ENCODE measurements at places on chromosomes 5 and 9.

DNA sequence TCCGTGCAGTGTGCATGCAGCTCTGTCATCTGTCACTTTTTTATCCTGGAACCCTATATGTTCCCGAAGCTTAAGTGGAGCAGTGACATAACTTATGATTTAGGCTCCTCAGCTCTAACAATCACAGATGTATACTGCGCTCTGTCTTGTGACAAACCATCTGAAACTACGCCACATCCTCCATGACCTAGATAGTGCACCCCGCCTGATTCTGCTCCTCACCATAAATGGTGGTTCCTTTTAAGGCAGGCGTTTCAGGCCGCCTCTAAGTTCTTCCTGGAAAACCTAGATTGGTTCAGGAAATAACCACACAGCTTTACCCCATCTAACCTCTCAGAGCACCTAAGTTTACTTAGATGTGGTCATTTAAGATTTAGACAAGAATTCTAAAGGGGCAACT is 372.0 kb downstream of the CDH10 start:
- no peak for DNase-seq

DNA sequence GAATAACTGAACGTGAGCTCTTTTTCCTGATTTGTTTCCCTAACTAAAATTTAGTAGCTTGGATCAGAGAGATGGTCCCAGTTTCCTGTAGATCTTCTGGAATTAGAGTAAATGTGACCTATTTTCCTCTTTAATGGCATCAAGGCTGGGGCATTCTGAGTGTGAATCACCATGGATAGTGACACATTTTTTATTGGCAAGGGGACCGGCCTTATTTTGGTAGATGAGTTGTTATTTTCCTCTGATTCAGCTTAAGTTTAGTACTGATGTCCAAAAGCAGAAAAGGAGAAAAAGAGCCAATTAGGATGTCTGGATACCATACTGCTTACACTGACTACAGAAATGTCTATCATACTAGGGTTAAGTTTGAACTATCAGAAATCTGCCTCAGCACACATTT is 68.1 kb downstream of the RNF38 start:
- DNase-seq = no peak

DNA sequence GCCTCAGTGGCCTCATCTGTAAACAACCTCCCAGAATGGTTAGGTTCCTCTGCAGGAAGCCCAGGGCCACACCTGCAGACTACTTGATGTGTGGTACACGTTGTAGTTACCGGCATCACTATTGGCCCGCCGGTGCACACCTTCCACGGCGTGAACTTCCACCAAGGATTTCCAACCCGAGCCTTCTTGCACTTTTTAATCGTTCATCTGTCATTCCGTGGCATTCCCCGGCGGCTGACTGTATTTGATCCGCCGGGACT is 5.3 kb upstream of the TRIM41 start:
- no peak for DNase-seq

GRCh38 chr5:138663009-138663408 is 87.8 kb upstream of the HSPA9 start:
- DNase-seq = no peak

DNA sequence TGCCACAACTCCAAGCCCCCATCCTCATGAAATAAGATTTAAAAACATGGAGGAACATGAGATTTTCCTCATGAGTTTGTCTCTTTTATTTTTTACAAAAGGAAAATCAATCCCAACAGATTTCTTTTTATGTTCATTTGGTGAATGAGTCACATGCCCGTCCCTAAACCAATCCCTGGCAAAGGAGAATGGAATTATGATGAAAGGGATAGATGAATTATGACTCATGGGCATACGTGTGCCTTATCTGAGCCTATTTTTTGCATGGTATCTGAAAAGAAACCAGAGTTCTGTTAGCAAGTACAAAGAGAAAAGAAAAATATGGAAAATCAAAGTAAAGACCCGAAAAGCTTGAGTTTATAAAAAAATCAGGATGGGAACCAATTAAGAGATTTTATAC is 267.5 kb upstream of the TMEM161B start:
- no peak for DNase-seq

- DNase-seq = no peak
Observed at GRCh38 chr5:127389601-127390000, 99.0 kb downstream of the MEGF10 start.

DNA sequence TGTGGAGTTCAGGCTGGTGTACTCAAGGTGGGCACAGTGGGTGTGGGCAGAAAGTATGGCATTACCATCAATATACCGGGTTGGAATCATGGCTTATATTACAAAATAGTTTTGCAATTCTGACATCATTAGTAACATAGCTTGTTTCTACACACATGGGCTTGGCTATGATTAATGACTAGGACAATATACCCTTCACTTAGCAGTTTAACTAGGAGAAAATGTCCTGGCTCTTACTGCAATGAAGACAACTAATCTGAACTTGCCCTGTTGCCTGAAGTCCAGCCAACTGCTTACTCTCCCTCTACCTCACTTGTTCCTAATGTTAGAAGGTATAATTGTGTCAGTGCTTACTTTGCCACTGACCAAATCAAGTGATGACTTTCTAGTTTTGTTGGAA is 612.5 kb downstream of the EFNA5 start:
- DNase-seq = no peak

DNA sequence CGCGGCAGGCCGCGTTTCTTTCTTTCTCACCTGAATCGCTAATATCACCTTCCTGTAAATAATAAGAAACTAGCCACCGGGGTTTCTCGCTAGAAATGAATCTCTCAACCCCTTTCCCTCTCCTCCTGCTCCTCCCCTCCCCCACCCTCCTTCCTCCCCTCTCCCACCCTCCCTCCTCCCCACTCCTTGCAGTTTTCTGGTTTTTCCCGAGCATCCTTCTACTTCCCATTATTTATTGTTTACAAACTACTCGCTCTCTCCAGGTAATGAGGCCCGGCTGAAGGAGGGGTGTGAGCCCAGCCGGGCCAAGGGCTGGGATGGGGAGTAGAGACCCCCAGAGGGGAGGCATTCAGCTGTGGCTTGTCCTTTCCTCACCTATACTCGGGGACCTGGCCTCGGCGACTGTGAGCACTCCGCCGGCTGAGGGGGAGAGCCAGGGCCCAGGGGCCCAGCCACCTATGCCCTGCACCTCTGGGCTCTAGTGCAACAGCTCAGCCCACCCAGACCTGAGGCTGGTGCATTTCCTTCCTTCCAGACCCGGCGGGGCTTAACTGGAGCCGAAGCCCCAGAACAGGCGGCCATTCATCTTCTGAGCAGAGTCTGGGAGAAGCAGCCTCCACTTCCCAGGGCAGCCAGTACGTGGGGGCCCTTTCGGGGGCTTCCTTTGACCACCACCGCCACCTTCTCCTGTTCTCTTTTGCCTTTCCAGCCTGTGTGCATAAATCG is 2.1 kb upstream of the IRX4 start:
- no peak for DNase-seq

- DNase-seq = no peak
Observed at GRCh38 chr9:119257592-119257991, 111.6 kb downstream of the BRINP1 start.

- DNase-seq = peak; percentile 51
Observed at GRCh38 chr9:12784461-12785259, 9.8 kb downstream of the LURAP1L start.

GRCh38 chr9:129262261-129262660 is 84.2 kb upstream of the IER5L start:
- no peak for DNase-seq

- DNase-seq = no peak
Observed at GRCh38 chr5:169099801-169100734, 200.9 kb downstream of the SLIT3 start.

DNA sequence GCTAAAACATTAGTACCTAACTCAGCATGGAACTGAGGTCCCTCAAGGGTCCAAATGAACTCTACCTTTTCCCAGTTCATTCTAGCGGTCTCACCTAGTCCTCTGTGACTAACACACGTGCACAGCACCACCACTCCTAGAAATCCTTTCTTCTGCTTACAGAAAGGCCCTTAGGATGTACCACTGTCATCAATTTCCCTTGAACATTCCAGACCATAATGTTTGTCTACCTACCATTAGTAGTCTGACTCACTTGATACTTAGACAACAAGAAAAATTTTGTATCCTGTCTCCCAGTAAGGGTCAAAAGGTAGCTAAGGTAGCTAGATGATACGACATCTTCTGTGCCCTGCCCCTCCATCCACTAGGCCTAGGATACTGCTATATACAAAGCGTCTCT is 166.6 kb downstream of the TSSK1B start:
- no peak for DNase-seq

GRCh38 chr5:44257653-44258365 is 131.4 kb downstream of the FGF10 start:
- no peak for DNase-seq

- DNase-seq = peak; percentile 78
Observed at GRCh38 chr9:129584136-129584535, 36.8 kb downstream of the C9orf50 start.

GRCh38 chr9:126701813-126702140 is 88.0 kb downstream of the LMX1B start:
- DNase-seq = no peak

GRCh38 chr5:114419959-114420358 is 58.1 kb downstream of the KCNN2 start:
- DNase-seq = no peak

Measured in fibroblast of the conjunctiva (primary cell).